ENCODE measurements at places on chromosomes 2 and 18.

DNA sequence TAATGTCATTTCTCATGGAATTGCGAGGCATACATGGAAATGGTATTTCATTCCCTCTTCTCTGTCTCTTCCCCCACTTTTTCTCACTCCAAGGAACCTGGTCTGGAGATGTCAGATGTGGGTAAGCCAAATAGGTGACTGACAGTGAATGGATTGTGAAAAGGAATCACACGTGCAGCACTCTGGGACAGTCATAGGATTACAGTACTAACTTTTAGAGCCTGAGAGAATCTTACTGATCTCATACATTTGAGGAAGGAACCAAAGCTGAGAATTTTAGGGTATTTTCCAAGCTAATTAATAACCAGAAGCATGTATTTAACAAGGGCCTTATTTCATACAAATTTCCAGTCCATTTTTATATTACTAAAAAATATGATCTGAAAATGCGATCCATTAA is 58.1 kb upstream of the ERBB4 start:
- DNase-seq: no peak

GRCh38 chr2:181197140-181197760 is 216.8 kb downstream of the UBE2E3 start:
- DNase-seq: no peak

DNA sequence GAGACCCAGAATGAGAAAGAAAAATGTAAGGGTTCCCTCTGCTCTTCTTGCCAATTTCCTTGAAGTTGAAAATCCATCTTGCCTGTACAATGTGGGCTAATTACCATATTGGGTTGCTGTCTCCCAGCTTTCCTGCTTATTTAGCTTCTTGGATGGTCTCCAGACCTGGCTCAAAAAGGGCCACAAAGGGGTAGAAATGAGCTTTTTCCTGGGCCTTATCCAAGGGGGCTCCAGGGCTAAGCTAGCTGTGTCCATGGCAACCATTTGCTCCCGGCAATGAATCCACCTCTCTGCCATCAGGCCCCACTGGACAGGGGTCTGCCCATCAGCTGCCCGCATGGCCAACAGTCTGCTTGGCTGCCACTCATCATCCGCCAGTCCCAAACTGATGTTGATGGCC is 85.0 kb downstream of the BOD1L2 start:
- no peak for DNase-seq

GRCh38 chr18:44679914-44680272 is 795 bp upstream of the SETBP1 start:
- no peak for DNase-seq
